ENCODE measurements at places on chromosomes 1 and 21.
A peak's percentile ranks its signal among the peaks of the same experiment; 100 is the strongest.

GRCh38 chr1:232568906-232569553, 60.9 kb downstream of the SIPA1L2 start:
- no peak for DNase-seq

DNA sequence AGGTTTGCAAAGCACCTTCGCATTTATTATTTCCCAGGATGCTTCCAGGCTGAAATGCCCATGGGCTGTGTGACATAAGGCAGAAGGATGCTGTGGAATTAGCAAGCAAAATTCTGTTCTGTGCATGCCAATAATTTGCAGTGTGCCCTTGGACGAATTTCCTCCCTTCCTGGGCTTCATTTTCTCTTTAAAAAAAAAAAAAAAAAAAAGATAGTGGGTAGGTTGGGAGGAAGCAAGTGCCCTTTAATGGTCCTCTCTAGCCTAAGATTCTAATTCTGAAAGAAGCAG, 2.5 kb upstream of the ID3 start:
- no peak for DNase-seq

- DNase-seq: no peak
Observed at GRCh38 chr1:200079232-200079940, 51.9 kb downstream of the NR5A2 start.

DNA sequence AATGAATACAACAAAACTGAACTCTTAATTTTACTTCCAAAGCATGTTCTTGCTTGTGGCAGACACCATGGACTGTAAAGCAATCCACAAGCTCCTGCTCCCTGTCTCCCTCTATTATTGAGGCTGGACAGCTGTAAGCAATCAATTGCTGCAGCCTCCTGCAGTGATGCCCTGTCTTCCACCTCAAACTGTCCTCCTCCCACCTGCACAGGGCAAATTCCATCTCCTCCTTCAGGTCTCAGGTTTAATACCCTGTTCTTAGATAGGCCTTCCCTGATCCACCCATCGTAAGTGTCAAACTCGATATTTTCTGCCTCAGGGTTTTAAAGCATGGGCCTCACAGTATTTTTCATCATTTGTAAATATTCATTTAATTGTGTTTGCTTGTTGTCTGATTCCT, 81.8 kb downstream of the LYST start:
- DNase-seq: no peak

DNA sequence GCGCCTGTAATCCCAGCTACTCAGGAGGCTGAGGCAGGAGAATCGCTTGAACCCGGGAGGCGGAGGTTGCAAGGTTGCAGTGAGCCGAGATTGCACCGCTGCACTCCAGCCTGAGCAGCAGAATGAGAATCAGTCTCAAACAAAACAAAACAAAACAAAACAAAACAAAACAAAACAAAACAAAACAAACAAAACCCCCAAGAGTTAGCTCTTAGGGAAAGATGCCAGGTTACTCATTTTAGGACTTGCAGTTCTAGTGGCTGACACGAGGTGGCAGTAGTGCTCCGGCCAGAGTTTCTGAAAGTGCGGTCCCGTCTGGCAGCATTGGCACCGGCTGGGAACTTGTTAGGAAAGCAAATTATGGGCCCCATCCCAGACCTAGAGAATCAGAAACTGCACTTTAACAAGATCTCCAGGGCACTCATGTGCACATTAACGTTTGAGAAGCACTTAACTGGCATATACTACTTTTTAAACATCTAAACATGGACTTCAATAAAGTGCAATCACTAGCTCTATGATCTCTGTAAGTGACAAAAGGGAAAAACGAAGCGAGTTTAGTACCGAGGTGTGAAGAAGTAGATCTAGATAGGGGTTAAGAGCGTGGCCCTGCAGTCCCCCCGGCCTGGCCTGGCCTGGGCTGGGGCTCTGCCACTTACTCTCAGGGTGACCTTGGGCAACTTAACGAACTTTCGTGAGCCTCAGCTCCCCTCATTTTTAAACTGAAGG, 41.9 kb upstream of the TNFRSF1B start:
- DNase-seq: peak; percentile 70

GRCh38 chr1:27519331-27520258, 29.6 kb upstream of the WASF2 start:
- DNase-seq: no peak

- DNase-seq: no peak
Observed at GRCh38 chr1:205563927-205564441, 59.5 kb downstream of the CDK18 start.

DNA sequence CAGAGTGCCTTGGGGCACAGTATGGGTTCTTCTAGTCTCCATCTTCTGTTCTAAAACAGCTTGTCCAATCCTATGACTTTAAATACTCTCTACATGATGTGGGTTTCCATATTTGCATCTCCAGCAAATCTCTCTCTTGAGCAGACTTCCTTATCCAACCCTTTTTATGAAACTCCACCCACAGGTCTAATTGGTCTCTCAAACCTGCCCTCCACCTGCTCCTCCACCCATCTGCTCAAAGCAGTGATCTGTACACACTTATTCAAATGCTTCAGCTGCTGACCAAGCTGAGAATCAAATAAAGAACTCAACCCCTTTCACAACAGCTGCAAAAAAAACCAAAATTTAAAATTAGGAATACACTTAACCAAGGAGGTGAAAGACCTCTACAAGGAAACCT, 11.5 kb downstream of the MCOLN2 start:
- no peak for DNase-seq

All from neuronal stem cell (in vitro differentiated cells).